GM03348 (cell line): ENCODE measurements at places on chromosomes 3 and 15.

DNA sequence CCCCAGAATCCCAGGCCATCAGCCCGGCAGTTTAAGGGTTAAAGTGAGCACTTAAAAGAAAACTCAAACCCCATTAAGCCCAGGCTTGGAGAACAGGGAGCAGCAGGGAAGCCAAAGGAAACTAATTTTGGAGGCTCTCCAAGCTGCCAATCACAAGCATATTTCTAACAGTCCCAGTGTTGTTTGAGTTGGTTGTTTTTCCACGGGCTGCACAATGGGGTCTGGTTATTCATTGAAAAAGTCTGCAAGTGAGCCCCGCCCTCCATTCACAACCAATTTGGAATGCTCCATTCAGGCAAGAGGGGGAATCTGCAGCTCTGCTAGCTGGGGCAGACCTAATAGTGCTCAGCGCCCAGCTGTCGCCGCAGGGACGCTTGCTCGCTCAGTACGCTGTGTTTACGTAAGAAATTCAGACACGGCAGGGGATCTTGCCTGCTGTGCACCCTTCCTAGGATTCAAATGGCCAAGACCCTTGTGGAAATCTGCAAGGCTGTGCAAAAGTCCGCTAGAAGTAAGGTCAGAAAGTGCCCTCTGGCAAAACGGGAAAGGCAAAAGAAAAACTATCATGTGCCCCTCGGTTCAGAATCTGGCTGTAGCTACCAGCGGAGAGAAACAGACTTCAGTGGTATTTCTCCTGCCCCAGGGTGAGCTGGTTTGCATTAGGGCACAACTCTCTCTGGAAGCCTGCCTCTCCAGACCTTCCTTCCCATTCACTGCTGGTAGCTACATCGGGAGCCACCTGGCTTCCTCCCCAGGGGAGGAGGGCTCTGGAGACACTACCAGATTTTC lies 11.0 kb downstream of the ETV5 start:
- DNase-seq: peak; percentile 80

GRCh38 chr3:99562990-99563607 lies 75.3 kb upstream of the COL8A1 start:
- peak; percentile 27 for DNase-seq

GRCh38 chr15:23118208-23118607 lies 18.4 kb downstream of the GOLGA6L1 start:
- DNase-seq: no peak

GRCh38 chr15:99631255-99631654 lies 65.5 kb downstream of the MEF2A start:
- no peak for DNase-seq

GRCh38 chr15:48861813-48862431 lies 16.0 kb upstream of the EID1 start:
- peak; percentile 73 for DNase-seq

GRCh38 chr3:65605876-65606432 lies 432.8 kb downstream of the MAGI1 start:
- DNase-seq: no peak

- no peak for DNase-seq
Measured at GRCh38 chr15:69842851-69843250, 254.9 kb downstream of the TLE3 start.

DNA sequence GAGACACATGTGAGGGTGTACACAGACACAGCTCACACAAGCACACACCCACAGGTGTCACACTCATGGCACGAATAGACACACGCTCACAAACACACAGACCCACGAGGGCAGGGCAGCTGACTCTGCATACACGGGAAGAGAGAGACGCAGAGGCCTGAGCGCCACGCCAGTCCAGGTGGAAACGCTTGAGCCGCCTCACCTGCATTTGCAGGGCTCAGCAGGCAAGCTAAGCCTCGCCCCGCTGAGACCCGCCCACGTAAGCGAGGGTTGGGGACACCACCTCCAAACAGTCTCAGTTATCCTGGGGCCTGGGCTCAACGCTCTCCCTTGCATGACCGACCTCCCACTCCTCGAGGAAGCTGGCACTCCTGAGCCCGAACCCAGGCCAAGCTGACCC lies 73.2 kb downstream of the TLE3 start:
- no peak for DNase-seq

DNA sequence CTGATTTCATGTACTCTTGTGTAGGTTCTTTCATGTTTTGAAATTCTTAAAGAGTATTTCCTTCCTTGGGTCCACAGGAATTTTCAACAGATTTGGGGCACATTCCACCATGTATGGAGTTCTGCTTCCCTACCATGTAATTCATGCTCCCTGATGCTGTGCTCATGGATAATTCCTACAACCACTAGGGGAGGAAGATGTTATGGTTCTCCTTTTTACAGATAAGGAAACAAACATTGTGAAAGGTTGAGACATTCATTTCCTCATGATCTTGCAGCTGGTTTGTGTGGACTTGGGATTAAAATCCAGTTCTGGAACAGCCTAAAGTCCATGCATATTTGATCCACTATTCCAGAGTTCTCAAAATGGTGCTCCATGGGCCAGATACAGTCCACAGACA lies 174.9 kb upstream of the FRMD4B start:
- no peak for DNase-seq

DNA sequence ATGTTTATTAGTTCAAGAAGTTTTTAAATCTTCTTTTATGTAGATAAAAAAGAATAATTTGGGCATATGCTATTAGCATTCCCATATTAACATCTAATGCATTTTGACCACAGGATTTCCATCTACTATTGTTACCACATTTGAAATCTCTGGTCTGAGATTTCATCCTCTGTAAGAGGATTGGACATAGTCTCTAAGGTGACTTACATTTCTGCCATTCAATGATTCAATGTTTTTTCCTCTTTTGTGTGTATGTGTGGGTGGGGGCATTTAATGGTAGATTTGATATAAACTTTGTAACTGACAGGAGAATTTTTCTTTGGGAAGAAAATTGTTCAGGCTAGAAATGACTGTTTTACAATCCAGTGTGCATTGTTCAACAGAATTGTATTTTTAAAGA lies 307.3 kb upstream of the RBMS3 start:
- no peak for DNase-seq

- DNase-seq: no peak
Measured at GRCh38 chr15:70246623-70247220, 149.0 kb upstream of the TLE3 start.
